ENCODE measurements at places on chromosomes 3 and 15. TPM values are rescaled to one million over a fixed set of nuclear protein-coding genes. Genes with fewer than 3 reads are reported as not detected.

The ECE2 gene
- polyA plus RNA-seq: not detected

The CPNE9 gene
- 0.34 TPM for polyA plus RNA-seq

The GATM gene
- 0.11 TPM for polyA plus RNA-seq

The ST3GAL6 gene
- not detected for polyA plus RNA-seq

The CFAP100 gene
- polyA plus RNA-seq: not detected

The WDR53 gene
- polyA plus RNA-seq: 21.4 TPM

The FBXL2 gene
- polyA plus RNA-seq: 6.3 TPM

The GOLGA8M gene
- not detected for polyA plus RNA-seq

The ROBO1 gene
- not detected for polyA plus RNA-seq

The MAP6D1 gene
- polyA plus RNA-seq: 0.54 TPM

Data from K562 (cell line).